ENCODE measurements at places on chromosomes 5 and 9.

DNA sequence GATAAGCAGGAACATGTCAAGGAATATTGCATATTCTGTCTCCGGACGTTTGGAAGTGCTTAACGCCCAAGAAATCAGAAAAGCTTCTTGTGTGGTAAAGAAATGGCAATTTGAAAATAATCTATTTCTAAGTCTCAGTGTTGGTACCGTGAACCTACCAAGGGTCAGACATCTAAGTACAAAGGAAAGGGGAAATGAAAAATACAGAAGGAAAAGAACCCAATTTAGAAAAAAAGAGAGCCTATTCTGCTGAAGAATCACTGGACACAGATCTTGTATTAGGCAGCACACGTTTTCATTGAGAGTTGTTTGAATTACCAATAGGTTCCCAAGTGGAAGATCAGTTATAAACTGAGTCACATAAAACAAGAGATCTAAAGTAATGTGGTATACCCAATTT, 46.9 kb upstream of the CEP78 start:
- no peak for DNase-seq

DNA sequence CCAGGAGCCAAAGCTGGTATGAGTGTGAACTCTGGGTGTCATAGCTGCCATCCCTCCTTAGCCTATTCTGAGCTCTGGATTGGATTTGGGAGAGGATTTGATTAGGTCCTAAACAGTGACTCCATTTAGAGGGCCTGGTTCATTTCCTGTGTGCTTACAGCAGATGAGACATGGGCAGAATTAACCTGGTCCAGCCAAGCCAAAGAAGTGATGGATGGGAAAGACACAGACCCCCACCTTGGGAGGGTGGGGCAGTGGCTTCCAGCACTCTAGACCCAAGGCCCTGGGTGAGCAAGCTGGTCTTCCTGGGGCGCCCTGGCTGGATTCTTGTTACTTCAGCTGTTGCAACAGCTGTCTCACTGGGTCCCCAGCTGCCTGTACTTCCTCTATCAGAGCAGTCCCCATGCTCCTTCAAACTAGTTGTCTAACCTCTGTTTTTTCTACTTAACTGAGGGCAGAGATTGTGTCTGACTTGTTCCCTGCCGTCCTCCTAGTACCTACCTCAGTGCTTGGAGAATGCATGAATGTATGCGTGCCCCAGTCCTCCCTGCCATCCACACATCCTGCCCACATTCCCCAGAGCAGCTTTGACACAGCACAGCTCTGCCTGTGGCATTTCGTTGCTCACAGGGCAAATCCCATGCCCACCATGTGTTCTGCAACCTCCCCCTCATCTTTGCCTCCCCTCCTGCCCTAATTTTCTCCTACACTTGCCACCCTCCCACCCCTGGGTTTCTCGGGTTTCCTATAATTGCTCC, 115.9 kb downstream of the RGS3 start:
- DNase-seq = no peak

DNA sequence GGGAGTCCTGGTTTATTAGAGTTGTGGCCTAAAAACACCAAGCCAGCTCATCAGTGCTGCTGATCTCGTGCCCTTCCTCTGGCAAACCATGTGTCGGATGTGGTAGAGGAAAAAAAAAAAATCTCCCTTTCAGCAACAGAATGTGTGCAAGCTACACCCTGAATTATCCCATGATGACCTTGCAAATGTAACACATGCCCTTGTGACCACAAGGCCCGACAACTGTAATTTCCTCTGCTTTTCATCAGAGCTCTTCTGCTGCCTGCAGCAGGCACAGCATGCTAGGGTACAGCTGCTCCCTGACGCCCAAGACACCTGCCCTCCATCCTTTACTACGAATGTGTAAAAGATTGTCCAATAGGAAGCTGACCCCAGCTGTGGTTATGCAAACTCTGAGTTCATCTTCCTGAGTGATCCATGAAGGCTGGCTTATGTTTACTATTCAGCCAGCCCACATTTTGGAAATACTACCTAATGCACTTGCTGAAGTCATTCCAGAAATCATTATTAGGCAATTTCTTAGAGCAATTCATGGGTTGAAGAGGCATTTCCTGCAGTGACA, 14.6 kb upstream of the BNC2 start:
- no peak for DNase-seq

GRCh38 chr9:97628668-97629067, 4.5 kb downstream of the TSTD2 start:
- no peak for DNase-seq

DNA sequence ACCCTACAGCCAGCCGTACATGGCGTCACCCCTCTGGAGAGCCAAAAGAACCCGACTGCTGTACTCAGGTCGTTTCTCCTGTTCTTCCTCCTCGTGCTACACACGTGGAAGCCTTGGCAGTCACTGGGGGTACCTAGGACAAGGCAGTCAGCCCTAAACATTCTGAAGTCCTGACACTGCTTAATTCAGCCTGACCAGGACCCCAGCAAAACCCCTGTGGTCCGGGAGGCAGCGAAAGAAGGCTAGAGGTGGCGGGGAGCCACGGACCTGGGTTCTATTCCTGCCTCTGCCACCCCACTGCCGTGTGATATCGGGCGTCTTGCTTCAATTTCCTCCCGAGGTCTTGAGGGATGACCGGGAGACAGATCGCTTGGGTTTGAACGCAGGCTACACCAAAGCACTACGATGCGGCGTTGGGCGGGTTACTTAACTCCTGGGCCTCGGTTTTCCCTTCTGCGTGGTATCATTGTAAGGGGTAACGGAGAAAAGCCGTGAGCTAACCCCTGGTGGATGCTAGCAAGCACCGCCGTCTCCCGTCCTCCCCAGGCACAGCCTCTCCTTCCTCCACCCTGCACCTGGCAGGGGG, 429 bp upstream of the ARL10 start:
- DNase-seq = no peak

DNA sequence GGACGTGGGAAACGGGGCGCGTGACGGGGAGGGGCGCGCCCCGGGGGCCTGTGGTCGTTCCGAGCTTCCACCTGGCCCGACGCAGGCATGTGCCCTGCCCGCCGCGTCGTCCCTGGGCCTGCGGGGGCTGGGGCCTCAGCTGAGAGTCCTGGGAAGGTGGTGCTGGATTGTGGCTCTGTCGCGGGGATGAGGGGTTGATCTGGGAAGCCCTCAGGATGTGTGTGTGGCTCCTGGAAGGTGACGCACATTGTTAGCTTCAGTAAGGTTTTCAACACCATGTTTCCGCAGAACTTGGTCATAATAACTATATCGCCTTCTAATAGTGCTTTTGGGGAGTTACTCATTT, 589.1 kb downstream of the MTRR start:
- no peak for DNase-seq
